ELR (cell line): ENCODE measurements at places on chromosomes 2 and 18.

DNA sequence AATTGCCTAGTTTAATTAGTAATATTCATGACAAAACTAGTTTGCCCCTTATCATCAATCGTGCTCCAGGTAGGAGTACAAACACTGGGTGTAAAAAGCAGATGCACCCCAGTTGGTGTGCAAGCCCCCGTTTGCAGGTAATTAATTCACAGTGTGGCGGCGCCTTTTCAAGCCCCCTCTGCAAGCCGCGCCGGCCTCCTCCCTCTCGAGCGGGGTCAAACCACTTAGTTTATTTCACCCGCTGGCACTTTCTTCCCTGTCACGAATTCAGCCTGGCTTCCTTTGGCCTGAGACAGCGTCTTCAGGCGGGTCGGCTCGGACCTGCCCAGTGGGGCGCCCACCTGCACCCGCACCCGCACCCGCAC, 64.7 kb upstream of the MAPRE2 start:
- no peak for DNase-seq

DNA sequence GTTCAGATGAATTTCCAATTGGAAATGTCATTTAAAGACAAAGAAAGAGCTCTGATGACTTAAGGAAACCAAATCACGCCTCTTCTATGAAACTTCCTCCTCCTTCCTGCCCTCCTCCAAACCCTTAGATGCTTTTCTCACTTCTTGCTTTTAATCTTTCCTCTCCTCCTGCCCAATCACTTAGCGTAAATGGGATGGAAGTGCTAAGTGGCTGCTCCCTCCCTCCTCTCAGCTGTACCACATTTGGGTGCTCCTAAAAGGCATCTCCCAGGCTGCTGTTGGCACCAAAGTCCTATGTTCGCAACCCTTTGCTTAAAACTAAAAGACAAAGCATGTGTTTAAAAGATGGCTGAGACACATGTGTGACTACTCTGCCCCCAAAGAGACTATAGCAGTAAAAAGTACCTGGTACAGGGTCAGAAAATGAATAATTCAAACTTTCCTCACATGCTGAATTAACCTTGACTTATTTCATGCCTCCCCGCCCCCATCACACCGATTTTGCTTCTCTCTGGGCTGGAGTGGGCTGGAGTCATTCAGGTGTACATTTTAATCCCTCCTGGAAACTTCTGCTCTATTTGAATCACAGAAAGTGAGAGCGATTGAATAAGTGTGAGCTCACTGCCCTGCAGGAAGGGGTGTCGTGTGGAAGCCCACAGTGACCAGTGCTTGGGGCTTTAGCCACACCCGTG, 59.2 kb upstream of the KLF7 start:
- no peak for DNase-seq

GRCh38 chr18:5892823-5893431, 2.4 kb downstream of the TMEM200C start:
- no peak for DNase-seq

DNA sequence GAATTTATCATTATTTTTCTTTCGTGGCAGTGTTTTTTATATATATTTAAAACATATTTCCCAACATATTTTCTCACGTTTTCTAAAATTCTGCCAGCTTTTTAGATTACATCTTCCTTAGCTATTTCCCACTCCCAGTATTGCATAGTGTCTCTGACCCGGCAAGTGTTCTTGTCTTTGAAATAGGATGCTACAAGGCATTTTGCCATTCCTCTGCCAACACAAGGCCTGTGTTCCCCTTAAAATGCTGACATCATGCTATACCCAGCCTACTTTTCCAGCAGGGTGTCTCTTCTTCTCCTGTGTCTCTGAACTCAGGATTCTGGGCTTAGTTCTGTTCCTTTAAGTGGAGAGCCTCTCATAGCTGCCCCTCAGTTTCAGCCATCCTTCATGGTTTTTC, 115.2 kb downstream of the DIS3L2 start:
- no peak for DNase-seq

- no peak for DNase-seq
These were observed 160.4 kb upstream of the BCL2L11 start for GRCh38 chr2:110960281-110960680.

- DNase-seq: no peak
These were observed 134.2 kb upstream of the NOL4 start for GRCh38 chr18:34358923-34359322.

- no peak for DNase-seq
These were observed 212.0 kb upstream of the RAB6C start for GRCh38 chr2:129767346-129768035.
